ENCODE measurements at places on chromosomes 12 and 14.

- DNase-seq = no peak
Observed at GRCh38 chr12:31961137-31961536, 1.9 kb downstream of the RESF1 start.

DNA sequence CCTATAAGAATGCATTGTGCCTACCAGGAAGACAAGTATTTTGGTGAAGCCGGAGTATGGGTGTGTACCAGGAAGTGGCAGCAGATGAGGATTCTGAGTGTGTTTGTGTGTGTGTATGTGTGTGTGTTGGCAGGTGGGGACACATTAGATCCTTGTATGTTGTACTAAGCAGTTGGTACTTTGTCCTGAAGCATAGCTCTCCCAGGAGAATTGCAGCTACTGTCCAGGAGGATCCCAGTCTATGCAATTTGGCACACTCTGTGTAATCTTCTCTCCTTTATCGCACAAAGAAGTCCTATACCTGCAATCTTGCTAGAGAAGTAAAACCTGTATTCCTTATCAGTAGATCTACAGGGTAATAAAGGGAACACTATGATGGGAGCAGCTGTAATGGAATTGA lies 276.5 kb downstream of the PAWR start:
- DNase-seq = no peak

DNA sequence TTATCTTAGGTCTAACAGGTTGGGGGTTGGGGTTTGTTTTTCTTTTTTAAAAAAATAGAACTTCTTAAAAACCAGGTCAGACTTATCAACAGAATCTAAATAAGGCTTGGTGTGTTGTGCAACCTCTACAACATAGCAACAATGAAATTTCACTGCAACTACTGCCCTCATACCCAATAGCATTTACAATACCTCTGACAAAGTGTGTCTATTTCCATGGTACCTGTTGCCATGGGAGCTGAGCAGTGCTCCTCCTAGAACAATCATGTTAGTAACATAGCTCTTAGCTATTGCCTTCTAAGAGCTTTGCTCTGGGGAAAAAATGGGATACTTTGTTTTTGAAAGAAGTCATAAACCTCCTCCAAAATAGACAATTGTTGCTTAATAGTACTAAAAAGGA lies 103.3 kb upstream of the CCDC175 start:
- DNase-seq = no peak

DNA sequence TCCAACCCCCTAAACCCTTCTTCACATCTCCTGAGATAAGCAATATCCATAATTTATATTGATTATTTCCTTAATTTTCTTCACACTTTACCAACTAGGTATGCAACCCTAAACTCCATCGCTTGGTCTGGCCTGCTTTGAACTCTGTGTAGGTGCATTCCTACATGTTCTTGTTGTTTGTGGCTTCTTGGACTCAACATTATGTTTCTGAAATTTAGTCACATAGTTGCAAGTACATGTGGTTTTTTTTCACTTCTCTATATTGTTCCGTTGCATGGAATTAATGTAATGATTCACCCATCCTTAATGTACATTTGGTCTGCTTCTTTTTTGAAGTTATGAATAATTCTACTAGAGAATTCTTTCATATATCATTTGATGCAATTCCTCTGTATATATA lies 1.6 kb upstream of the TAS2R30 start:
- no peak for DNase-seq

- DNase-seq = no peak
Observed at GRCh38 chr12:97131220-97131981, 224.3 kb downstream of the NEDD1 start.

- DNase-seq = no peak
Observed at GRCh38 chr12:108560321-108560721, 652 bp downstream of the SART3 start.

DNA sequence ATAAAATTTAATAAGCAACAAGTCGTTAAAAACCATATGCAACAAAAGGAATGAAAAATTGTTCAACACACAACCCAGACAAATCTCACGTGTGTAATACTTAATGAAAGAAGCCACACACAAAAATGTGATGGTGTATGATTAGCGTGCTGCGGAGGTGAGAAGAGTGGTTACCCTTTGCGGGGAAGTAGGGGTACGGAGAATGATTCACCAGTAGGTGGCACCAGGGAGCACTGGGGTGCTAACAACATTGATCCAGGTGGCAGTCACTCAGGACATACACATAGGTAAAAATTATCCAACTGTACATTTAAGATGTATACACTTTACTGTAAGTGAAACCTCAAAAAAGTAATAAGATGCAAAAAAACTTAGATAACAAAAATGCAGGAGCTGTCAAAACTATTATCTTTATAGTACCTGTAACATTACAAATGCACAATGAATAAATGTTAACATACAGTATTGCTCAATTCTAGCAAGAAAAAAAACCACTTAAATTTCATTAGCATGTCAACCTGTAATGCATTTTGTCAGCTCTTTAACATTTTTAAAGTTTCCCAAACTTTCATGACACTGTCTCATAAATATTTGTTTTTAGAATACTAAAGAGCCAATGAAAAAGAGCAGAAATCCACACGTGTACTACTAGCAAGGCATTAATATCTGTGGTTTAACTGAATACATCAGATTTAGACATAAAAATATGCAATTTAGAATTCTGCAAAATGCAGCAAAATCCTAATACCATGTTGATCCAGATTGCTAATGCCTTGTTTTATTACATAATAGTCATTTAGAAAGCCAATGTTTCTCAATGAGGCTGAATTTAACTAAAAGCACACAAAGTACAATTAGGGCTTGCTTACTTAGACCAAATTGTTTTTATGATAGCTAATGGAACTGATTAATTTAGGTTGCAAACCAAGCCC lies 46.7 kb downstream of the TMCC3 start:
- peak; percentile 3 for DNase-seq

DNA sequence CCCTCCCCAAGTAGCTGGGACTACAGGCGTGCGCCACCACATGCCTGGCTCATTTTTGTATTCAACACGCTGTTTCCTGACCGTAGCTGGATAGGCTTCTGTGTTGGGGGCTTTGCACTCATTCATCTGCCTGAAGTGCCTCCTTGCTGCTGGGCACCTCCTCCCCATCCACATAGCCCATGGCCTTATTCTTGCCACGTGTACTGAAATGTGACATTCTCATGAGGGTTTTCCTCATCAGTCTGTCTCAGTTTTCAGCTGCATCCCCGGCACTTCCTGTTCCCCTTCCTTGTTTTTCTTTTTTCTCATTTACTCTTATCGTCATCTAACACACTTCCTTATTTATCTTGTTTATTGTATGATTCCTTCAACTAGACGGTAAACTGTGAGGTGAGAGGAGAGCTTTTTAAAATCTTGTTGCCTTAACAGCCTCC lies 36.6 kb downstream of the RCOR1 start:
- no peak for DNase-seq

DNA sequence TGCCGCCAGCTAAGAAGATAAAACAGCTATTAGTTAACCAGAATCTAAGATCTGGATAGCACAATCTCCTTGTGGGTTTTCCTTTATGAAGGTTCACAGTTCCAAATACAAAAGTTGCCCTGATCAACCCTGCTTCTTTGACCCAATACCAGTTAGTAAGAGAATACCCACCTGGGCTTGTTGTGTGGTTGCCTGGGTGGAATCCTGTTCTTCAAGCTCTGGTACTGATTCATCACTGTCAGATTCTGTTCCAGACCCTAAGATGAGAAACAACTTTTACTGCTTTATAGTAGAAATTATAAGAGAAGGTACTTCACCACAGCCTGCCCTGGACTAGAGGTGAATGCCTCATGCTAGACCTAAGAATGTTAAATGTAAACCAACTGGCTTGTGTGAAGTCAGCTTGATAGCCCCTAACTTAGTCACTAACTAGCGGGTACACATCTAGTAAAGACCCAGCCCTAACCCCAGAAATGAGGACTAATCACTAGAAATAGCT lies 10.6 kb downstream of the NACA start:
- DNase-seq = no peak

- DNase-seq = no peak
Observed at GRCh38 chr14:71716041-71716772, 216.0 kb upstream of the RGS6 start.

DNA sequence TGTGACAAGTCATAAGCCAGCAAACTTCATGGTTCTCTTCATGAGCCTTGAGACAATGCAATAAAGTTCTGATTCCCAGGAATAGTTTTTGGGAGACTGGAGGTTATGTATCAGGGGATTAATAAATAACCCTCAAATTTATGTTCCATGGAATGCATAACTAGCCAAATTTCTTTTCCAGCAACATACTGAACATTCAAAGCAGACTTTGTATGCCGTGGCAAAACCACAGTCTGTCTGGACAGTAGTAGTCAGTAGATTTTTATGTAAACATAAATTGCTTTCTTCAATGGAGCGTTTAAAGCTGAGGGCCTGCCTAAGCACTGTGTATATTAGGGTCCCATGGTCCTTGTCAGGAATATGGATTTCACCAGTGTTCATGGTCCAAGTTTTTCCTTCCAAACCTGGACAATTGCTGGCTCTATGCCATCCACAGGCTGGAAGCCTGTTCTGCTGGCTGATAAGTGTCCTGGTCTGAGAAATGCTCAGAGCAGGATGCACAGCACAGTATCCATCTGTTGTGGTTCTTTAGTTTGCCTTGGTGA lies 144.9 kb downstream of the SRGAP1 start:
- DNase-seq = no peak

DNA sequence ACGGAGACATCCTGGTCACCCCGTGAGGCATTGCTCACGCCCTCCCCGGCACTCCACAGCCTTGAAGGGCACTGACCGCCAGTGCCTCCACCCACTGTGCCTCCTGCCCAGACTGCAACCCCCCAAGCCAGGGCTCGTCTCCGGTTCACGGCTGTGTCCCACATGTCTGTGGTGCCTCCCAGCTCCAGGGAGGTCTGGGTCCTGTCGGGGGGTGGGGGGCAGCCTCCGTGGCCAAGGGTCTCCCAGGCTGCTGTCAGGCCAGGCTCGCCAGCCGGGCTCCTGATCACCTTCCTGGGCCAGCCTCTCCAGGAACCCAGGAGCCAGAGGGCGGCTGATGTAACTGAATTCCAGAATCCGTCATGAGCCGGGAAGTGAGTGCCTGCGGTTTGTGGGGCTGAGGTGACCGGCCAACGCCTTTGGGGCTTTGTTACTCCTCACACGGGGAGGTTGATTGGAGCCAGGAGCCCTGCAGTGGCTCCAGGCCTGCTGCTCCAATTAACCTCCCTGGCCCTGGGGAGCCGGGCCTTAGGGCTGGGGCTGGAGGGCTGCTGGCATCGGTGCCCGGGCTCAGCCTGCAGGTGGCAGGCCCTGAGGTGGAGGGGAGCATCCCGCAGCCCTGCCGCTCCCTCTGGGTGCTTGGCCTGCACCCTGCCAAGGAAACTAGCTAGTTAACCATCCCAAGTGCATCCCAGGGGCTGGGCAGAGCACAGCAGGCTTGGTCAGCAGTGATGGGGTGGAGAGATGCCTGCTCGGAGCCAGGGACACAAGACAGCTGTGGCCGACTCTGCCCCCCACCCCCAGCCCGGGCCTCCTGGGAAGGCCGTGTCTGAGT lies 36.4 kb upstream of the FBRSL1 start:
- DNase-seq = no peak

DNA sequence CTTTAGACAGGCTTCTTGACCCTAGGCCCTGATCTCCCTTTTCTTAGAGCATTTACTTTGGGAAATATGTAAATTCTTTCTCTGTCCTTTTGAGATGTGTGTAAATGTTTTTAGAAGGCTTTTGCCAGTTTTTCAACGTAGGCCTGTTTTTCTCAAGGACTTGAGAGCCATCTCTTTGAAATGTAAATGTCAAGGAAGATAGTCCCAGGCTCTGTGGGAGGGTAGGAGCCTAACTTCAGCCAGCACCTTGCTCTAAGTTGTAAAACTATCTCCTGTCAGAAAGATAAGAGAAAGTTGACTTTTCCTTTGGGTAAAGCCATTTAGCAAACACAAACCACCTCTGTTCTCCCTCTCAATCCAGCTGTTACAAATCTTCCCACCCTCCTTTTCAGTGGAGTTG lies 219.8 kb downstream of the RPS29 start:
- no peak for DNase-seq
